B cell (primary cell): ENCODE measurements at places on chromosomes 12 and 14. TPM values are rescaled to one million over a fixed set of nuclear protein-coding genes. Genes with fewer than 3 reads are reported as not detected.

- H3K4me1 ChIP-seq = no peaks in the 10 kb centered on the region
- H3K27me3 ChIP-seq = peaks cover 4% of the 10 kb centered on the region
- H3K36me3 ChIP-seq = no peaks in the 10 kb centered on the region
- no peak for DNase-seq
Observed at GRCh38 chr12:77102123-77102522, 36.8 kb upstream of the E2F7 start.

DNA sequence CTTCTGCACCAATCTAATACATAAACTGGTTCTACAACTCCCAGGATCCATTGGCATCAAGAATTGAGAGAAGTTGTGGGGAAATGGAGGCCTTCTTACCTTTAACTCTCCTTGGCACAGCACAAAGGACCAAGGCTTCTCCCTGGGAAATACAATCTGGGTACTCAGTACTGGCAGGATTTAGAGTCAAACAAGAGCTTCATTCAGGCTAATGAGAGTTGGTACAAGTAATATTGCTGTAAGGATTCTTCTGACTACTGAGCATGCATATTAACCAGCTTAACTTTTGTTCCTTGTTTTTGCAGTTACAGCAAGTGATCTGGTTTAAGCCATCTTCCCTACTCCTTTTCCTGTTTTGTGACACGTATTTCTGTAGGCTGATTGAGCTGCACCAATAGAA is 76.2 kb upstream of the FERMT2 start:
- no peaks in the 10 kb centered on the region for H3K27me3 ChIP-seq
- H3K4me3 ChIP-seq = no peak overlapping the region
- H3K4me1 ChIP-seq = no peaks in the 10 kb centered on the region
- no peak overlapping the region for H3K27ac ChIP-seq

GRCh38 chr14:95229749-95230148 is 72.4 kb upstream of the DICER1 start:
- peaks cover 4% of the 10 kb centered on the region for H3K36me3 ChIP-seq
- no peaks in the 10 kb centered on the region for H3K27me3 ChIP-seq
- H3K27ac ChIP-seq = no peak overlapping the region
- no peak for DNase-seq
- H3K4me1 ChIP-seq = peaks cover 14% of the 10 kb centered on the region

DNA sequence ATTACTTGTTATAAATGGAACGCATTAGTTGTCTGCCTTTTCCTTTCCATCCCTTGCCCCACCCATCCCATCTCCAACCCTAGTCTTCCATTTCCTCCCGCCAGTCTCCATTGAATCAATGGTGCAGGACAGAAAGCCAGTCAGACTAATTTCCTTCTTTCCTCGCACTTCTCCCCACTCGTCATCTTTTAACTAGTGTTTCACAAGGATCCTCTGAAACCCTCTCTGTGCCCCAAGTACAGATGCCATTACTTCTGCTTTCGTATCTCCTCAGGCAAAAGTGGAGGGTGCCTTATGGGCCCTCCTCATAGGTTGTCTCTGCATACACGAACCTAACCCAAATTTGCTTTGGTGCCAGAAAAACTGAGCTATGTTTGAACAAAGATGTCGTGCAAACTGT is 4.2 kb downstream of the DAZAP2 start:
- H3K4me1 ChIP-seq = peaks cover 44% of the 10 kb centered on the region
- no peak overlapping the region for H3K4me3 ChIP-seq
- H3K36me3 ChIP-seq = peaks cover 59% of the 10 kb centered on the region
- DNase-seq = no peak

Gene DTX1
- 49.5 and 88.6 TPM in 2 replicates for polyA plus RNA-seq
